ENCODE measurements at places on chromosomes 6 and 20.

DNA sequence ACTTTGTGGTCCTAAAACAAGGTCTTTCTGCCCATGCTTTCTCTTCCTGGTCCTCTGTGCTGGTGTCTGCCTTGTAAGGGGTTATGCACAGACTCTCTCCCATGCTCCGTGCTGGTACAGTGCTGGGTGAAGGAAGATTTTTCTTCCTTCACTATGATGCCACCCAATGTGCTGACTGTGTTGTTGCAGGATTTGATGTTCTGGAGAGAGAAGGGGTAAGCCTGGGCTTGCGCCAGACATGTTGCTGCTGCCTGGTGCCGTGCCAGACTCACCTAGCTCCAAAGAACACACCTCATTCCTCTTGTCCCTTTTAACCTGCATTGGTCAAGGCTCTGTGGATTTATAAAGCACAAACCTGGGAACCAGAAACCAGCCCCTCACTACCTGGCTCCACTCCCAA is 28.4 kb upstream of the ARMH2 start:
- DNase-seq: no peak

DNA sequence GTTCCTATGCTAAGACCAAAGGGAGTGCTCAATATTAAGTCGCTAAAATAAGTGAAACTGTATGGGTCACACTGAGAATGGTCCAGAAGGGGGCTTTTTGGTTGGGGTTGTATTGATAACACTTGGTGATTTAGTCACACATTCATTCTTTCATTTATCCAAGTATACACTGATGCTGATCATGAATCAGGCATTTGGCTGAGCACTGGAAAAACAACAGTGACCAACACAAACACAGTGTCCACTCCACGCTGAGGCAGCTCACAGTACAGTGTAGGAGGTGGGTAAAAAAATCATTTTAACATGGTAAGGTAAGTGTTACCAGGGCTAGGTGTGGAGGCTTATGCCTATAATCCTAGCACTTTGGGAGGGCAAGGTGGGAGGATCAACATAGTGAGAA is 9.2 kb upstream of the FAM83C start:
- DNase-seq: no peak

- peak; percentile 25 for DNase-seq
Measured at GRCh38 chr6:42960243-42961019, at the start of gene GNMT. Gene GNMT (plus strand): TSS chr6:42960754. CDS start chr6:42960768, 14 bp downstream.

GRCh38 chr20:20939006-20939405 is 167.2 kb downstream of the LINC00237 start:
- no peak for DNase-seq

GRCh38 chr6:55176958-55177357 is 2.6 kb downstream of the HCRTR2 start:
- DNase-seq: no peak

DNA sequence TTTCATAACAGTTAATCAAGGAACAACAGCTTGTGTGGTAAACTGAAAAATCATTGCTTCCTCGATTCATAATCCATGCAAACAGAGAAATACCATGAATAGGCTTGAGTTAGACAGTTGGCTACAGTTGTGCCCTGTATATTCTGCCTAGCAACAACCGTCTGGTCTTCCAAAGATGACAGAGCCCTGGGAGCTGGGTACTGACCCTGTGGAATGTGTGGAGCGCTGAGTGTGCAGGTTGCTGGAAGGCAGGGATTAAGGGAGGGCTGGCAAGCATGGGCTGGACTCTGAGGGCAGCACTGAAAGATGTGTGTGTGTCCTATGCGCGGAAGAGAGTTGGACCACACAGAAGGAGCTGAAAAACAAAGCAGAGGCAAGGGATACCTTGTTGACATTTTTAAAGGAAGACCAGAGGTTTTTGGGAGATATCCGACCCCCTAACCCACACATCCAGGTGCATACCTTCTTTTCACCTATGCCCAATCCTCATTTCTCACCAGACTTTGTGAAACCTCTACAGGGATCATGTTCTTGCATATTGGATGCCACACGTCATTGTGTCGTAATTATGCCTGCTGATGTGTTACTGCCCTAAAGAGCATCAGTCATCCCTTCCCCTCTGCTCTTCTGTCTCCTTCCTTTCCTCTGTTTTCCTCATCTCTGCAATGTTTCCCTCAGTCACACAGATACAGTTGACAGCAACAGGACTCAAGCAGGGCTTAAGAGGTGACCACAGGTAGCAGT is 58.2 kb upstream of the VGLL2 start:
- DNase-seq: no peak

All from activated T-cell treated with anti-CD3 and anti-CD28 coated beads, Interleukin-2, amount 50 U/mL, for 4 hours (primary cell).